H9 (cell line): ENCODE measurements at places on chromosomes 11 and 22. TPM values are rescaled to one million over a fixed set of nuclear protein-coding genes. Genes with fewer than 3 reads are reported as not detected.

- no peaks in the 10 kb centered on the region for H3K36me3 ChIP-seq
- no peak overlapping the region for H3K4me3 ChIP-seq
- no peak overlapping the region for H3K27ac ChIP-seq
- H3K4me1 ChIP-seq = peaks cover 12% of the 10 kb centered on the region; the same call in 1 of the 2 replicates
- DNase-seq = no peak
- H3K27me3 ChIP-seq = no peaks in the 10 kb centered on the region
Measured at GRCh38 chr22:36565686-36566085, 36.7 kb upstream of the EIF3D start.

DNA sequence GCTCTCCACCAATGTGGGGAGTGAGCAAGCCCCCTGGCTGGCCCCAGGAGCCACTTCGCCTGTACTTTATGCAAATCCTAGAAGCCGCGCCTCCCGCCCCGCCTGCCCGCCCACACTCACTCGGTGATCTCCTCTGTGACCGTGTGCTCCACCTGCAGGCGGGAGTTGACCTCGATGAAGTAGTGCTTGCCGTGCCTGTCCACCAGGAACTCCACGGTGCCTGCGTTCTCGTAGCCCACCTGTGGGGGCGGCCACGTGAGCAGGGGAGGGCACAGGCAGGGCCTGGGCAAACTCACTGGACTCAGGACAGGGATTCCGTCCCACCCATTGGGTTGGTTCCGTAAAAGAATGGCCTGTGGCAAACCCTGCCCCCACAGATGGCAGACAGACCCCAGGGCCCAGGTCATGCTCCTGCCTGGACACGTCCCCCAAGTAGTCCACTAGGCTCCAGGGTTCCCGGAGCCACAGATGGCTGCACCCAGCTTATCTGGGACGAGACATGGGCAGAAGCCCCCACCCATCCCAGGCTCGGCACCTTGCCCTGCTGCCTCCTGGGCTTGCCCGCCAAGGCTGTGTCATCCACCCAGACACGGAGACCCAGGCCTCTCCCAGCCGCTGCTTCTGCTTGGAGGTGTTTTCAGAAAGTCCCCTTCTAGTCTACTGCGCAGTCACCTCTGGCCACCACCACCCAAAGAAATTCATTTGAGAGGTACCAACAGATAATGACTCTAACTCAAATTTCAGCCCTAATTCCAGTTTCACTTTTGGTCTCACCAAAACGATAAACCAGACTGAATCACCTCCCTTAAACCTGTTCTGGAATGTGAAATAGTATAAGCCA is 12.1 kb downstream of the LRFN4 start:
- peaks cover 11% of the 10 kb centered on the region for H3K36me3 ChIP-seq
- H3K4me3 ChIP-seq = no peak overlapping the region
- no peaks in the 10 kb centered on the region for H3K4me1 ChIP-seq

GRCh38 chr11:20887137-20887536 is 217.8 kb downstream of the NELL1 start:
- DNase-seq = no peak
- no peaks in the 10 kb centered on the region; the same call in 1 of the 2 replicates for H3K4me1 ChIP-seq
- no peak overlapping the region for H3K4me3 ChIP-seq
- H3K27me3 ChIP-seq = no peaks in the 10 kb centered on the region
- H3K27ac ChIP-seq = no peak overlapping the region
- H3K36me3 ChIP-seq = no peaks in the 10 kb centered on the region

DNA sequence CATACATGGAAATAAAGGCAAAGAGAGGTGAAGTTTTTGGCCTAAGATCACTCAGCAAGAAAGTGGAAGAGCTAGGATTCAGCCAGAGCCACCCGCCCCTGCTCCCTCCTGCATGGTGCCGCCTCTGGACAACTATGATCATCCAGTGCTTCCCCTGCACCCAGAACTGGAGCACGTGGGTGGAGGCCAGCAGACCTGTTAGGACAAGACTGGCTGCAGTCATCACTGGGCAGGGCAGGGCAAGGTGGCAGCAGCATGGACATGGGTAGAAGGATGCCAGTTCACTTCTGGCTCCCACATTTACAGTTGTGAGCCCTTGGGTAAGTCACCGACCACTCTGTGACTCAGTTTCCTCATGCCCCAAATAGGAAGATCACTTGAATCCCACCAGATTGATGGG is 131.0 kb downstream of the FBXO7 start:
- no peak for DNase-seq
- H3K4me3 ChIP-seq = no peak overlapping the region
- no peak overlapping the region for H3K27ac ChIP-seq
- H3K4me1 ChIP-seq = no peaks in the 10 kb centered on the region

DNA sequence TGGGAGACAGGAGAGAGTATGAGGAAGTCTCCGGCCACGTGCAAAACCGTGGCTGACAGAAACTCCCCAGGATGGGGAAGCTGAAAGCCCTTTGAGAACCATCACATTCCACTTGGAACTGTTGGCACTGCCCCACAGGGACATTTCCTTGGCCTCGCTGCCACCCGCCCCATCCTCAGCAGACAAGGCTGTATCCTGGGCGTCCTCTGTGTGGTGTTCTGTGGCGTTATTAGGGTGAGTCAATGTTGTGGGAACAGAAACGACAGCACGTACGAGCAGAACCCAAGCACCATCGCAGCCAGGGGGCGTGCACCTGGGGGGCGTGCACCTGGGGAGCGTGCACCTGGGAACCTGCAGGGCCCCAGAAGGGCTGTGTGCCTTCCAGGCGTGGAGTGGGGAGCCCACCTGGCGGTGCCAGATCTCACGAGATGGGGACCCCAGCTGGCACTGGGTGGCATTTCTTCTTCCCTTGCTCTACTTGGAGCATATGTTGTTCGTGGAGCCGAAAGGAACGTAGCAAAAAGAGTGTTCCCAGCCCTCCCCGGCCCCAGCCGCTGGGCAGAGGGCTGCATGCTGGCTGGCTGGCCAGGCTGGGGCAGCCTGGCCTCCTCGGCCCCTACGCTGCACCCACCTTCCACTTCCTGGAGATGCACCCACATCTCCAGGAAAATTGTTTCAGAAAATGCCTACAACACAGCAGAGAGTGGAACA is 35.4 kb downstream of the NFAM1 start:
- H3K27me3 ChIP-seq = no peaks in the 10 kb centered on the region; the same call in 1 of the 2 replicates
- H3K4me3 ChIP-seq = no peak overlapping the region
- H3K27ac ChIP-seq = no peak overlapping the region

DNA sequence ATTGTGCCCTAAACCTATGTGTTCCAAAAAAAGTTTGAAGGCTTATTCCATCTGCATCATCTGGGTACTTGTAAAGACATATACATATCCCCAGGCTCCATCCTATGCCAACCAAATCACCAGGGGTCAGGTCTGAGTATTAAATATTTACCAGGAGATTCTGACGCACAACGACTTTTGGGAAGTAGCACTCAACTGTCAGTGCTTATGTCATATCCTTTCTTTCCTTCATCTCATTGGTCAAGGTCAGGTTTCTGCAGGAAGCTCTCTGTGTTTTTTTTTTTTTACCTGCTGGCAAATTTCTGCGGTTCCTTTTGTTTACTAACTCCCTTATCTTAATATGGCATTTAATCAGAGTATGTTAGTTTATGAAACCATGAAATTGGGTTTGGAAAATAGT is 22.5 kb upstream of the CYP2R1 start:
- H3K4me3 ChIP-seq = no peak overlapping the region

- no peaks in the 10 kb centered on the region for H3K4me1 ChIP-seq
- H3K36me3 ChIP-seq = peaks cover 34% of the 10 kb centered on the region
- no peak overlapping the region for H3K4me3 ChIP-seq
- H3K27me3 ChIP-seq = no peaks in the 10 kb centered on the region
Measured at GRCh38 chr22:20046730-20047129, 25.8 kb downstream of the TANGO2 start.

- DNase-seq = no peak
- no peak overlapping the region for H3K27ac ChIP-seq
- H3K4me1 ChIP-seq = no peaks in the 10 kb centered on the region
- no peaks in the 10 kb centered on the region for H3K36me3 ChIP-seq
Measured at GRCh38 chr11:111406091-111406490, 27.0 kb upstream of the POU2AF1 start.

DNA sequence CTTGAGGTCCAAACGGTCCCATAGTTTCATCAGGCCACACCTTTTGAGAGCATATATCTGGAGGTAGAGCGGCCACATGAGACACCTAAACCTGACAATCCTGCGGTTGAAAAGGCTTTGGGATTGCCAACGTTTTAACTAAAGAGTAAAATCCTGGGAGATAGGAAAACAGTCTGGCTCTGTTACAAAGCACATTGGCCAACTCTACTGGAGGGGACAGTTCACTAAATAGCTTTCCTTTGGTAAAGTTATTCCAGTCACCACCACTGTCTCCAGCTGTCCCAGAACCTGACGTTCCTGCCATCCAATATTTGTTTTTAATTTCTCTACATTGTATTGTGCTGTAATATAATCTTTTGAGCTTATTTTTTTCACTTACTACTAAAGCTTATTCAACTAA is 22.0 kb downstream of the ABTB2 start:
- DNase-seq = no peak
- no peak overlapping the region for H3K27ac ChIP-seq
- no peaks in the 10 kb centered on the region for H3K27me3 ChIP-seq
- H3K4me3 ChIP-seq = no peak overlapping the region
- no peaks in the 10 kb centered on the region for H3K4me1 ChIP-seq
- no peaks in the 10 kb centered on the region for H3K36me3 ChIP-seq

GRCh38 chr22:20094197-20094807 is 14.3 kb downstream of the DGCR8 start:
- peaks cover 82% of the 10 kb centered on the region for H3K36me3 ChIP-seq
- no peaks in the 10 kb centered on the region for H3K4me1 ChIP-seq
- no peaks in the 10 kb centered on the region for H3K27me3 ChIP-seq
- no peak overlapping the region for H3K27ac ChIP-seq
- DNase-seq = no peak

- H3K27ac ChIP-seq = no peak overlapping the region
- no peak overlapping the region for H3K4me3 ChIP-seq
Measured at GRCh38 chr11:133945087-133945974, 11.4 kb downstream of the IGSF9B start.

DNA sequence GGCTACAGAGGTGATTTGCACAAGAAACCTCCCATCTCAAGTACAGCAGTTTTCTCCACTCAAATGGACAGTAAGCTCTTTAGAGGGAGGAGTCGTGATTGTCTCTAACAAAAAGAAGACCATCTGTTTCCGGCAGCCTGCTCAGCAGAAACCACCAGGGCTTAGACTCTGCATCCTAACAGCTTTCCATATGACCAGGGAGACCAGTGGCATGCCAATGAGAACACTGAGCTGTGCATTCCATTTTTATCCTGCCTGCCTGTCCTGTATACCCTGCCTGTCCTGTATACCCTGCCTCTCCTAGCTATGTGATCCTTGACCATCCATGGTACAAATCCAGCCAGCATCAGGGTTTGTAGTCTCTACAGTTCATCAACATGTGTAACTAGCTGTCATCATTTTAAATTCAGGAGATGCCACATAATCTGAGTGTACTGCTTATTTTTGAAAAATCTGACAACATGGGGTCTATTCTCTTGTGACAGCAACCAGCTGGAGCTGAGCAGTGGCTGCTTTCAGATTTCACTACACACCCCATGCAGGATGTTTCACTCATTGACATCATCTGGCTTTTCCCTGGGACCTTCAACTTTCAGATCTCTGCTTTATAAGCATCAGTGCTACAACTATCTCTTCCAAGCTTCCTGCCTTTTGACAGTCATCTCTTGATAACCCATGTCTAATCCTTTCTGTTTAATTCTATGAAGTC is 50.5 kb upstream of the POU2AF2 start:
- no peaks in the 10 kb centered on the region for H3K27me3 ChIP-seq
- no peaks in the 10 kb centered on the region for H3K4me1 ChIP-seq
- no peak overlapping the region for H3K4me3 ChIP-seq
- DNase-seq = no peak

DNA sequence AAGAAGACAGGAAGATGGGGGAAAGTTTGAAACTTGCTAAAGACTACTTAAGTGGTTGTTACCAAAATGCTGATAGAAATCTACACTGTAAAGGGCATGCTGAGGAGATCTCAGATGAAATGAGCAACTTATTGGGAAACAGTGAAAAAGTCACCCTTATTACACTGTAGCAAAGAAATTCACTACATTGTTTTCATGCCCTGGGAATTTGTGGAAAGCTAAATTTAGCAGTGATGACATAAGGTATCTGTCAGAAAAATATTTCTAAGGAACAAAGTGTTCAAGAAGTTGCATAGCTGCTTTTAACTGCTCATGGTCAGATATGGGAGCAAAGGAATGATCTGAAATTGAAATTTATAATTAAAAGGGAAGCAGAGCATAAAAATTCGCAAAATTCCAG is 702.4 kb upstream of the LRRC4C start:
- no peak for DNase-seq
- no peaks in the 10 kb centered on the region for H3K4me1 ChIP-seq
- H3K36me3 ChIP-seq = no peaks in the 10 kb centered on the region
- H3K27me3 ChIP-seq = no peaks in the 10 kb centered on the region
- no peak overlapping the region for H3K4me3 ChIP-seq
- no peak overlapping the region for H3K27ac ChIP-seq

- no peaks in the 10 kb centered on the region for H3K36me3 ChIP-seq
- H3K27ac ChIP-seq = no peak overlapping the region
- no peaks in the 10 kb centered on the region for H3K27me3 ChIP-seq
- no peak overlapping the region for H3K4me3 ChIP-seq
Measured at GRCh38 chr11:17403980-17404759, 15.7 kb upstream of the KCNJ11 start.

DNA sequence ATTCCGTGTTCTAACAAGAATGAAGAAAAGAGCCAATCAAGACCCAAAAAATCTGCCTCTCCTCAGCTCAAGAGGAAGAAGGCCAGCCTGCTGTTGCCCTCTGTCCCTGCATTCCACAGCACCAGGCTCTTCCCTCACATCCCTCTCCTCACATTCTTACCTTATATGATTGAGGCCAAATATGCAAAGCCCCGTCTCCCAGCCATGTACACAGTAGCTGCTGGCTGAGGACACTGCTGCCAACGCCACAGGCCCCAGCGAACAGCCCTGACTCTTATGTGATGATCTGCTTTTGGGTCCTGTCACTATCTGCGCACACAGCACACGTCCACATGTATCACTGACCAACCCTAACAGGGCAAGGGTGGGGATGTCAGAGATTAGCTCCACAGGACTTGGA is 60.2 kb downstream of the MICAL3 start:
- H3K4me3 ChIP-seq = no peak overlapping the region
- no peaks in the 10 kb centered on the region; the same call in 2 of the 3 replicates for H3K36me3 ChIP-seq
- no peaks in the 10 kb centered on the region for H3K27me3 ChIP-seq

DNA sequence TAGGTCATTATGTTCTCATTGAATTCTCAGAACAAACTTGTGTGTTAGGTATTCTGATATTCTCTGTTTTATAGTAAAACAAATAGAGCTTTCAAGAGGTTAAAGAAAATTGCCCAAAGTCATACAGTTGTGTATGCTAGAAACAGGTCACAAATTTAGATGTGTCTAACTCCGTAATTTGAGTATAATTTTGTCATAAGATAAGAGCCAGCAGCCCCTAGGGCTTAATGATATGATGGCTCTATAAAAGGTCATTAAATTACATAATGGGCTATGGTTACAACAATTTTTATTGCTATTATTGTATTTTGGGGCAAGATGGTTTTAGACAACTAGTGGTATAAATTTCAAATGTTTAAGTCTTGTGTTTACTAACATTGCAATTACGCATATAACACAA is 701.9 kb downstream of the LUZP2 start:
- H3K4me1 ChIP-seq = no peaks in the 10 kb centered on the region
- H3K4me3 ChIP-seq = no peak overlapping the region
- H3K27me3 ChIP-seq = no peaks in the 10 kb centered on the region
- no peak overlapping the region for H3K27ac ChIP-seq
- DNase-seq = no peak

LYVE1 gene
- total RNA-seq = not detected in 2 replicates

TMEM86A gene
- 2.3 and 3.0 TPM in 2 replicates for total RNA-seq

TRIM51 gene
- not detected in 2 replicates for total RNA-seq

KCNJ1 gene
- total RNA-seq = not detected in 2 replicates

INS gene
- total RNA-seq = not detected in 2 replicates

CCDC116 gene
- 0.22 and 0.63 TPM in 2 replicates for total RNA-seq

CBX7 gene
- total RNA-seq = 3.7 and 4.2 TPM in 2 replicates

PAMR1 gene
- 2.4 and 2.9 TPM in 2 replicates for total RNA-seq

OR8D1 gene
- not detected in 2 replicates for total RNA-seq
